ENCODE measurements at places on chromosomes 4 and X. TPM values are rescaled to one million over a fixed set of nuclear protein-coding genes. Genes with fewer than 3 reads are reported as not detected.
A peak's percentile ranks its signal among the peaks of the same experiment; 100 is the strongest.

DNA sequence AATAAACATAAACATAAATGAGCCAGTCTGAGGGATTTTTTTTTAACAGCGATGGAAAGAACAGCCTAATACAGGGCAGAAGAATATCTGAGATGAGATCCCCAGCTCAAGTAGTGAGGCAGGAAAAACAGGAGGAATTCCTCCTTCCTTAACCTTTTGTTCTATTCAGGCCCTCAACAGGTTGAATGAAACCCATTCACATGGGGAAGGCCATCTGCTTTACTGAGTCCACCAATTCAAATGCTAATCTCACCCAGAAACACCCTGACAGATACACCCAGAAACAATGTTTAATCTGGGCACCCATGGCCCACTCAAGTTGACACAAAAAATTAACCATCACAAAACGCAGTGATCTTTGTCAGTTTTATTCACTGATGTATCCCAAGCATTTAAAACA lies 45.5 kb downstream of the SMIM31 start:
- no peaks in the 10 kb centered on the region for H3K4me1 ChIP-seq
- no peak for DNase-seq
- no peak overlapping the region for H3K27ac ChIP-seq
- H3K27me3 ChIP-seq = no peaks in the 10 kb centered on the region
- H3K36me3 ChIP-seq = no peaks in the 10 kb centered on the region
- no peak overlapping the region for H3K4me3 ChIP-seq

DNA sequence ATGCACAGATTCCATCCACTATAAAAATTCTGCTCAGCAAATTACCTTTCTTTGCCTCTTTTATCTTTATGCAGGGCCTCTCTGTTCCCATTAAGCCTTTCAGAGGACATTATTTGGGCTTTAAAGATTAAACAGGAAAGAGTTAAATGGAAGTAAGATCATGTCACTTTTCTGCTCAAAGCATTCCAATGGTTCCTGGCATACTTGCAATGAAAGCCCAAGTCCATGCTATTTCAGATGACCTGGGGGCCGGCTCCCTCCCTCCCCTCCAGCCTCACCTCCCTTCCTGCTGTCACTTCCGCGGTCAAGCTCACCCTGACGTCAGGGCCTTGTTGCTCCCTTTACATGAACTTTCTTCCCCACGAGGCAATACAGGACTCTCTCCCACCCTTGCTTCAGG lies 125.5 kb downstream of the C4orf51 start:
- no peaks in the 10 kb centered on the region for H3K27me3 ChIP-seq
- H3K4me3 ChIP-seq = no peak overlapping the region
- H3K4me1 ChIP-seq = no peaks in the 10 kb centered on the region
- H3K27ac ChIP-seq = no peak overlapping the region

DNA sequence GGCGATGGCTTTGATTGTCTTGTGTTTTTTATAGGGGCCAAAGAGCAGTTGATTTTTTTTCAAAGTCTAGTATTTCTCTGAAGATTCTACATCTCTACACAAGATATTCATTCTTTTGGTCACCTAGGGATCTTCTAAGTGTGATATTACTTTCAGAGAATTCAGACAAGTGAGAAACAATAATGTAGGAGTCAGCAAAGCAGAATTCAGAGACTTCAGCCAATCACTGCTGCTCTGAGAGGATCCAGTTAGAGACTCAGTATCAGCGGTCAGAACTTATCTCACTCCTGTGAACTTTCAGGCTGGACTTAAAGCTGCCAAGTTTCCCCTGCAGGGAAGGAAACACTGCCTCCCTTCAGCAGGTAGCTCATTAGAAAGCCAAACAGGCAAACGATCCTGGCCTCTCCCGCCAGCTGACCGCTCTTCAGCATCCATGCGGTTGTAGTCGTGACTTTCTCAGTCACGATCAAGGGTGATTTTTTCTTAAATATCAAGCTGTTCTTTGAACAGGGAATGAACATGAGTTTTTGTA lies 59.2 kb downstream of the NSUN7 start:
- H3K4me3 ChIP-seq = no peak overlapping the region
- no peaks in the 10 kb centered on the region for H3K36me3 ChIP-seq
- H3K27me3 ChIP-seq = no peaks in the 10 kb centered on the region
- H3K4me1 ChIP-seq = no peaks in the 10 kb centered on the region
- H3K27ac ChIP-seq = no peak overlapping the region

- H3K36me3 ChIP-seq = no peaks in the 10 kb centered on the region
- H3K4me3 ChIP-seq = no peak overlapping the region
- no peak overlapping the region for H3K27ac ChIP-seq
- H3K4me1 ChIP-seq = no peaks in the 10 kb centered on the region
- no peaks in the 10 kb centered on the region for H3K27me3 ChIP-seq
These were observed 1190.2 kb upstream of the AGA start for GRCh38 chr4:178632415-178632814.

GRCh38 chrX:64192673-64193072 lies 12.8 kb downstream of the AMER1 start:
- DNase-seq = no peak
- H3K27ac ChIP-seq = no peak overlapping the region
- no peak overlapping the region for H3K4me3 ChIP-seq
- H3K4me1 ChIP-seq = no peaks in the 10 kb centered on the region

GRCh38 chr4:42716996-42717395 lies 60.1 kb upstream of the ATP8A1 start:
- H3K27me3 ChIP-seq = no peaks in the 10 kb centered on the region
- H3K36me3 ChIP-seq = no peaks in the 10 kb centered on the region

DNA sequence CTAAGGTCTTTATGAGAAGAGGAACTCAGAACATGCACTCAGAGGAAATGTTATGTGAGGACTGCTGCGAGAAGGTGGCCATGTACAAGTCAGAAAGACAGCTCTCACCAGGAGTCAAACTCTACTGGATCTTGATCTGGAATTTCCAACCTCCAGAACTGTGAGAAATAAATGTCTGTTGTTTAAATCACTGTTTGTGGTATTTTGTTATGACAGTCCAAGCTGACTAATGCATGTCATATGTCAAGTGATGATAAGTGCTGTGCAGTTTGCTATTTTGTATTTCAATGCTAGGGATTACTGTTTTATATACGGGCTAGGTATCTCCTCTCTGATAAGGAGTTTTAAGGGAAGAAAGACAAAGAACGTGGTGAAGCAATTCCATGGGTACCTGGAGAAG lies 162.3 kb downstream of the CPEB2 start:
- no peaks in the 10 kb centered on the region for H3K27me3 ChIP-seq
- no peaks in the 10 kb centered on the region for H3K36me3 ChIP-seq
- no peak for DNase-seq
- no peak overlapping the region for H3K4me3 ChIP-seq
- H3K27ac ChIP-seq = no peak overlapping the region

- H3K4me3 ChIP-seq = no peak overlapping the region
- no peaks in the 10 kb centered on the region for H3K36me3 ChIP-seq
- peaks cover 1% of the 10 kb centered on the region for H3K4me1 ChIP-seq
- H3K27ac ChIP-seq = no peak overlapping the region
These were observed 52.1 kb upstream of the STOX2 start for GRCh38 chr4:183852910-183853547.

GRCh38 chrX:149948016-149948415 lies 9.7 kb upstream of the EOLA2 start:
- no peaks in the 10 kb centered on the region for H3K27me3 ChIP-seq
- no peak for DNase-seq
- H3K4me1 ChIP-seq = no peaks in the 10 kb centered on the region

DNA sequence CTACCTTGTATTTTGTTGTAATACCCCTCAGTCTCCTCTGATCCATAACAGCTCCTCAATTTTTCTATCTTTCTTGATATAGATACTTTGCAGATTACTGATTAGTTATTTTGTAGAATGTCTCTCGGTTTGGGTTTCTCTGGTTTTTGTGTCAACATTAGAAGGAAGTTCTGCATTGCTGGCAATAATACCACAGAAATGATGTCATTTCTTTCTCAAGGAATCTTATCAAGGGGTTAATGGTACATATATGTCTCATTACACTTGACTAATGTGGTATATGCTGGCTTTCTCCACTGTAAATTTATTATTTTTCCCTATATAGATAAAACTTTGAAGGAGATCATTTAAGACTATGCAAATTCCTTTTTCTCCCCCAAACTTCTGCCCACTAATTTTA lies 183.6 kb upstream of the DKK2 start:
- no peaks in the 10 kb centered on the region for H3K36me3 ChIP-seq
- H3K27me3 ChIP-seq = no peaks in the 10 kb centered on the region
- no peaks in the 10 kb centered on the region for H3K4me1 ChIP-seq
- H3K27ac ChIP-seq = no peak overlapping the region
- no peak for DNase-seq

DNA sequence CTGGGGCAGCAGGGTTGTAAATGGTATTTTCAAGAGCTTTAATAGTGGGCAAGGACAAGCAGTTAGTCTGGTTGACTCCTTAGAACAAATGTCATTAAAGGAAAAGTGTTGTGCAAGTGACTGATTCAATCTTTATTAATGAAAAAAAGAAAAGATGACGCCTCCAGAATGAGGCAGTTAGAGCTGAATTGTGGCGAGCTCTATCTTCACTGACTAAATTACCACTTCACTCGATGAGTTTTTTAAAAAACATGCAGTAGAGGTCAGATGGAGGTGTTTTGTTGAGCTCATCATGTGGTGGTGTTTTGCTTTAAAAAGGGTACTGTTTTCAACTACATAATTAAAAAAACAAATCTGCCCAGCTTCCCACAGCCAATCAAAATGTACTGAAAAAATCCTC lies 28.1 kb upstream of the TENM3 start:
- no peak for DNase-seq
- H3K4me3 ChIP-seq = no peak overlapping the region
- no peaks in the 10 kb centered on the region for H3K27me3 ChIP-seq
- H3K36me3 ChIP-seq = no peaks in the 10 kb centered on the region
- no peaks in the 10 kb centered on the region for H3K4me1 ChIP-seq

GRCh38 chrX:24761306-24761705 lies 67.6 kb downstream of the POLA1 start:
- no peak overlapping the region for H3K4me3 ChIP-seq
- no peak overlapping the region for H3K27ac ChIP-seq
- H3K27me3 ChIP-seq = no peaks in the 10 kb centered on the region
- no peak for DNase-seq
- no peaks in the 10 kb centered on the region for H3K36me3 ChIP-seq

- no peaks in the 10 kb centered on the region for H3K4me1 ChIP-seq
- no peaks in the 10 kb centered on the region for H3K36me3 ChIP-seq
- no peak overlapping the region for H3K4me3 ChIP-seq
- H3K27ac ChIP-seq = no peak overlapping the region
- DNase-seq = peak; percentile 38
These were observed 181.1 kb upstream of the WDFY3 start for GRCh38 chr4:85147481-85148076.

- no peak for DNase-seq
- H3K27me3 ChIP-seq = no peaks in the 10 kb centered on the region
- no peak overlapping the region for H3K4me3 ChIP-seq
- no peak overlapping the region for H3K27ac ChIP-seq
These were observed 189.5 kb upstream of the ANKRD50 start for GRCh38 chr4:124902001-124902515.

- no peaks in the 10 kb centered on the region for H3K4me1 ChIP-seq
- no peaks in the 10 kb centered on the region for H3K36me3 ChIP-seq
- H3K4me3 ChIP-seq = no peak overlapping the region
- no peak for DNase-seq
- no peak overlapping the region for H3K27ac ChIP-seq
- H3K27me3 ChIP-seq = no peaks in the 10 kb centered on the region
These were observed 76.4 kb upstream of the MYOZ2 start for GRCh38 chr4:119059221-119059620.

DNA sequence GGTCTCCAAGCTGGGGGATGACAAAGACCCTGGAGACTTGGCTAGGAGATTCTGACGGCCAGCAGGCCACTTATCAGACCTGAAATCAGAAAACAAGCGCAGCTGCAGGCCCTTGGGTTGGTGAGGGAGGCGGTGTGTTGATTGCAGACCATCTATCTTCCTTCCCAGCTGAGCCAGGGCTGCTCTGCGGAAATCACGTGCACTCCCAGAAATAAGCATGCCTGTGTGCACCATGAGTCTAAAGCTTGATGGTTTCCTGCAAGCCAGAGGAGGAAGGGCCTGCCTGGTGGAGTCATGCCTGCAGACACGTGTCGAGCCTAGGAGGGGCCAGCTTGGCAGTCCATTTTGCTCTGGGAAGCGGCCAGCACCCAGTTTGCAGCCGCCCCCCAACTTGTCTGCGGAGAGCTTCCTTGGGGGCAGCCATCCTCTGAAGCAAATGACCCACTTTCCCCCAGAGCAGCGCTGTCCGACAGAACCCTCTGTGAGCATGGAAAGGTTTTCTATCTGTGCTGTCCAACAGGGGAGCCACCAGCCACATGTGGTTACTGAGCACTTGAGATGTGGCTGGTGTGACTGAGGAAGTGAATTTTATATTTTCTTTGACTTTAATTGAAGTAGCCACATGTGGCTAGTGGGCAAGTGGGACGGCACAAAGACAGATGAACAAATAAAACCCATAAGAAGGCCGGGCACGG lies 175.7 kb upstream of the BCOR start:
- H3K36me3 ChIP-seq = no peaks in the 10 kb centered on the region
- H3K4me3 ChIP-seq = no peak overlapping the region
- no peaks in the 10 kb centered on the region for H3K27me3 ChIP-seq
- peaks cover 5% of the 10 kb centered on the region for H3K4me1 ChIP-seq

DNA sequence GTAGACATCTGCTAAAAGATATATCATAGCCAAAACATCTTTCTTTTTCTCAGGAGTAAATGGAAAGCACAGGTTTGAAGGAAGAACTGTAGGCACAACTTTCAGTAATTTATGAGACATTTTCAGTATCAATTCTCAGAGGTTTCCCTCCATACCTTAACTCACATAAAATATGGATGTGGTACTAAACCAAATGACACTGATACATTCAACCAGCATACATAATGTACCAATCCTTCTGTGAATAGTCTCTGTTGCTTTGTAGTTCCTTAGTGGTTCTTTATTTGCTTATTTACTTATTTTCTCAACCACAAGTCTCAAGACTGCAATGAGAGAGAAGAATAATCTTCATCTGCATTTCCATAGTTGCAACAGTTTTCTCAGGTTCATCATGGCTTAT lies 96.1 kb downstream of the ARHGAP24 start:
- H3K4me1 ChIP-seq = no peaks in the 10 kb centered on the region
- H3K4me3 ChIP-seq = no peak overlapping the region
- H3K27me3 ChIP-seq = no peaks in the 10 kb centered on the region

The MND1 gene
- total RNA-seq = 0.67 TPM

The ZCCHC18 gene
- total RNA-seq = 8.9 TPM

The DCUN1D4 gene
- total RNA-seq = 71.8 TPM

The ZFP92 gene
- total RNA-seq = 3.9 TPM

The PITX2 gene
- total RNA-seq = 0.15 TPM

The RPS6KA3 gene
- total RNA-seq = 26.4 TPM

The TMPRSS11F gene
- total RNA-seq = not detected

The CENPVL1 gene
- total RNA-seq = not detected

The CCDC110 gene
- total RNA-seq = 5.4 TPM

The RNF150 gene
- total RNA-seq = 42.1 TPM

The IQCM gene
- not detected for total RNA-seq

The ASIC5 gene
- total RNA-seq = not detected

The UCP1 gene
- total RNA-seq = not detected

All from ovary (tissue), 10 donors.